Muscle of leg (tissue), 16 donors: ENCODE measurements at places on chromosomes 1 and 21. TPM values are rescaled to one million over a fixed set of nuclear protein-coding genes. Genes with fewer than 3 reads are reported as not detected.
A peak's percentile ranks its signal among the peaks of the same experiment; 100 is the strongest.

DNA sequence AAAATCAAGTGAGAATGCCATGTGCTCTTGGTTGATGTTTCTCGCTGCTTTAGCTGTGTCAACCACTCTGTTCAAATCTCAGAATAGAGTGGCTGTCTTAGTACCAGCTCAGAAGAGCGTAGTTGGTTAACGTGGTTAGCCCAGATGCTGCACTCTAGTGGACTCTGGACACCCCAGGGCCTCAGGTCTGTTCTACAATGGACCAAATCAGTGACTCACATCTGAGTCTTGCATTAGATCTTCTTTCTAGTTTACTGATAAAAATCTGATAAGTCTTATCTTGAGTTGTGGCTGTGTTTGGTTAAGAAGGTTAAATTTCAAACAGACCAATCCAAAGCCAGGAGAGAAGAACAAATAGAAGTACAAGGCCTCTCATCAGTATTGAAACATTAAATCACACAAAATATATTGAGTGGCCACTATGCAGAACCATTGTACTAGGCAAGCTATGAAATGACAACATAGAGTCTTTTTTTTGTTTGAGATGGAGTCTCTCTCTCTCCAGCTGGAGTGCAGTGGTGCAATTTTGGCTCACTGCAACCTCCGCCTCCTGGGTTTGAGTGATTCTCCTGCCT lies 104.1 kb downstream of the NR5A2 start:
- no peak for DNase-seq

GRCh38 chr1:30933874-30934252 lies 25.3 kb upstream of the SDC3 start:
- no peak for DNase-seq

GRCh38 chr1:163928651-163929050 lies 606.9 kb downstream of the NUF2 start:
- peak; percentile 70 for DNase-seq

- DNase-seq: peak; percentile 50
Measured at GRCh38 chr1:83860490-83861221, 138.3 kb downstream of the TTLL7 start.

GRCh38 chr21:45421071-45421845 lies 16.3 kb downstream of the COL18A1 start:
- DNase-seq: no peak

GRCh38 chr1:155961937-155962336 lies 16.4 kb downstream of the ARHGEF2 start:
- no peak for DNase-seq

The ETV3L gene
- total RNA-seq: not detected
